ENCODE measurements at places on chromosomes 1 and 21. TPM values are rescaled to one million over a fixed set of nuclear protein-coding genes. Genes with fewer than 3 reads are reported as not detected.

The AQP10 gene
- not detected for total RNA-seq

The BTG2 gene
- total RNA-seq = 142 TPM

GRCh38 chr1:118659646-118660045, 328.5 kb downstream of the TBX15 start:
- DNase-seq = no peak

GRCh38 chr1:7040969-7041695, 255.9 kb downstream of the CAMTA1 start:
- no peak for DNase-seq

- no peak for DNase-seq
Measured at GRCh38 chr1:44719318-44719717, 11.7 kb downstream of the RNU5D-1 start.

The CYP4Z1 gene
- total RNA-seq = not detected

The MATN1 gene
- total RNA-seq = 0.32 TPM

DNA sequence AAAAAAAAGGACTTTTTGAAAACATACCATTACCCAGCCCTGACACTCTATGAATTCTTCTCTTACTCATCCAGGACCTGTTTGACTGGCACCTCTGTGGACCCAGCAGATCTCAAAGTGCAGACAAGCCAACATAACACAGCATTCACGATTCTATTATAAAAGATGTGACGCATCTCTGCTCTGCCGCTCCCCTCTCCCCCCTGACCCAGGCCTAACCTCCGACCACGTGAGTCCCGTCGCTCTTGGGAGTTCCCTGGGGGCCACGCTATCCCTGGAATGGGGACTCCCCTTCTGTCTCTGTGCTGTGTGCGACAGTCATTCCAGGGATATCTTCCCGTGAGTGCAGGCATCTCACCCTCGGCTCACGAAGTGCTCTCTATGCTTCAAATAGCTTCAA, 21.1 kb downstream of the LRRC38 start:
- no peak for DNase-seq

DNA sequence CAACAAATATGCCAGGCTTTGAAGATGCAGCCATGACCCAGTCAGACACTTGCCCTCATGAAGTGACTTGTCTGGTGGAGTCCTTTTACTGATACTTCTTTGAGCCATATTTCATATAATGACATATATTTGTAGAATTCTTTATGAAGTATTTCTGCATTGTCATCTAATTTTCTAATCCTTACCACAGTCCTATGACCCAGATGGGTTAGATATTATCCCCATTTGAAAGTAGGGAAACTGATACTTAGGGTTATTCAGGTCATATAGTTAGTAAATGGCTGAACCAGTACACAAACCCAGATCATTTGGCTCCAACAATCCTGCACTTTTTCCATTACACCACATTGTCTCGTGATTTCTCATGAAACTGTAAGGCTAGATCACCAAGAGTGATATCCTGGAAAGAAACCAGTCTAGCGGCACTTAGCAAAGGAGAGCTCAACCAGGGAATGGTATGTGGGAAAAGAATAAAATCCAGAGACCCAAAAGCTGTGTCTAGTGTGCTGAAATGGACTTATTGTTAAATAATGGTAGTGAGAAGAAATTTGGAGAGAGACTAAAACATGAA, 49.6 kb downstream of the ZFYVE9 start:
- DNase-seq = no peak

The SYPL2 gene
- total RNA-seq = not detected

Measured in activated CD8-positive, alpha-beta memory T cell treated with anti-CD3 and anti-CD28 coated beads, Interleukin-2, amount 10 ng/mL, durations not matched to agents 7 days and 5 days (primary cell).